ENCODE measurements at places on chromosomes 6 and 20.

DNA sequence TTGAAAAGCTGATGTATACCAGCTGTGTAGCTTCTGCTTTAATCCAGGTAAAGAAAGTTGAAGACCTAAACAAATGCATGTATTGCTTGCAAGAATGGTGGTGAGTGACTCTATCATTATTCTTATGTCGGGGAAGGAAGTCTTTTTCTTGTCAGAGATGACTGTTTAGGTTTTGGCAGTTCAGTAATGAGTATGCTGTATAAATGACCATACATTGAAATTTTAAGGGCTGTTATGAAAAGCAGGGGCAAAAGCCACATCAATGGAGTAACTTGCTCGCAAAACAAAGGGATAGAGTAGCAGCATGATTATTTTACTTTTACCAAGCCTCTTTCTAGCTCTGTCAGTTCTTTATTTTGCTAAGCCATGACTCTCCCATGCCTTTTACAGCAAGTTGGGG, 55.9 kb upstream of the NUP153 start:
- no peak for DNase-seq

DNA sequence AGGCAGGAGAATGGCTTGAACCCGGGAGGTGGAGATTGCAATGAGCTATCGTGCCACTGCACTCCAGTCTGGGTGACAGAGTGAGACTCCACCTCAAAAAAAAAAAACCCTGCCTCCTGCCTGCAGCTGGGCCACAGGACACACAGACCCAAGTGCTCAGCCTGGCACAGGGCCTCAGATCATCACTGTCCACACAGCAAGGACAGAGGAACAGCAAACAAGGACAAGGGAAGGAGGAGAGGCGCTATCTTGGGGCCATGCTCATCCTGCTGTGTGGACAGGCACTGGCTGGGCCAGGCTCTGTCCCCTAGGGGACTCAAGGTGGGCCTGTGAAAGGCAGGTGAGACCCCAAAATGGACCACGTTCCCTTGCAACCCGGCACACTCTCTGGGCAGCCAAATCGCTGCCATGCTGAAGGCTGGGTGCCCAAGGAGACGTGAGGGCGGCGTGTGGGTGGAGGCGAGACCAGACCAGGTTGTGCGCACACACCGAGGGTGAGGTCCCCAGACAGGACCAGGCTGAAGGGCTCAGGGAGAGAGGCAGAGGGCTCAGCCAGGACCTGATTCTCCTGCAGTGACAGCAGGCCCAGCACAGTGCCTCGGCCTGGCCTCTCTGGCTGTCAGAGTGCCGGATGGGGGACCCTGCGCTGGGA, 9.1 kb downstream of the UCKL1 start:
- DNase-seq = no peak

- DNase-seq = no peak
These were observed 94.5 kb upstream of the RPS6KA2 start for GRCh38 chr6:166721576-166721975.

DNA sequence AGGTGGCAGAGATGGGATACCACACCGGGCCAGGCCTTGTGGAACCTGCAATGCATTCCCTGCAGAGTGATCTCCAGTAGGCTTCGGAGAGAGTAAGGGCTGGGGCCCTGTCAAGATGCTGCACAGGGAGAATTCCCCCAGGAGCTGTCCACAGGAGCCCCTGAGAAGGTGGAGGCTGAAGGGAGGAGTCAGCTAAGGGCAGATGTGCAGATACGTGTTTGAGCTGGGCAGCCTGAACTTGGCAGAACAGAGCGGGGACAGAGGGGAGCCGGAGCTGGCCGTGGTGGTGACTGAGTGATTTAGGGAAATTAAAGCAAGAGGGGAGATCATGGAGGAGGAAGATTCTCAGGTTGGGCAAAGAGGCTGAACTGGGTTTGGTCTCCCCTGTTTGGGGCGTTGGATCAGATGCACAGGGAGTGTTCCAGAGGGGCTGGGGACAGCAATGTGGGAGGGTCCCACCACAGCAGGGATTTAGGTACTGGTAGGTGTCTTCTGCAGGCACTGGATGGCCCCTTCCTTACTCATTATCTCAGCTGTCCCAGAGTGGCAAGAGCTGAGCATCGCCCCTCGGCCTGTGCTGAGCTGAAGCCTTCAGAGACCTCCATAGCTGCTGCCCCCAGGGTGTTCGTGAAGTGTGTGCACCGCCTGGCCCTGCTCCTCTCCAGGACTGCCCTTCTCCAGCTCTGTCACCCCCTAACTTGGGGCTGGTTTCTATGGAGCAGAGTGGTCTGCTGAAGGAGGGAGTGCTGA, 3.8 kb upstream of the NCR2 start:
- no peak for DNase-seq

DNA sequence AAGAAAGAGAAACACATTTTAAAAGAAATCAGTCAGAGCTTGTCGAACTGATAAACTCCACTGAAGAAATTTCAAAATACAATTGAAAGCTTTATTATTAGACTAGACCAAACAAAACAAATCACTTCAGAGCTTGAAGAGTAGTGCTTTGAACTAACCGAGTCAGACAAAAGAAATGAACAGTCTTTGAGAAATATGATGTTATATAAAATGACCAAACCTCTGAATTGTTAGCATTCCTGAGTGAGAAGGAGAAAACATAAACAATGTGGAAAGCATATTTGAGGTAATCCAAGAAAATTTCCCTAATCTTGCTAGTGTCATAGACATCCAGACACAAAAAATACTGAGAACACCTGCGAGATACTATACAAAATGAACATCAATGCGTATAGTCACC, 13.2 kb upstream of the CST4 start:
- no peak for DNase-seq
